Cerebellar nuclear complex (tissue), 1 donor: ENCODE measurements at places on chromosomes 11 and 22.

DNA sequence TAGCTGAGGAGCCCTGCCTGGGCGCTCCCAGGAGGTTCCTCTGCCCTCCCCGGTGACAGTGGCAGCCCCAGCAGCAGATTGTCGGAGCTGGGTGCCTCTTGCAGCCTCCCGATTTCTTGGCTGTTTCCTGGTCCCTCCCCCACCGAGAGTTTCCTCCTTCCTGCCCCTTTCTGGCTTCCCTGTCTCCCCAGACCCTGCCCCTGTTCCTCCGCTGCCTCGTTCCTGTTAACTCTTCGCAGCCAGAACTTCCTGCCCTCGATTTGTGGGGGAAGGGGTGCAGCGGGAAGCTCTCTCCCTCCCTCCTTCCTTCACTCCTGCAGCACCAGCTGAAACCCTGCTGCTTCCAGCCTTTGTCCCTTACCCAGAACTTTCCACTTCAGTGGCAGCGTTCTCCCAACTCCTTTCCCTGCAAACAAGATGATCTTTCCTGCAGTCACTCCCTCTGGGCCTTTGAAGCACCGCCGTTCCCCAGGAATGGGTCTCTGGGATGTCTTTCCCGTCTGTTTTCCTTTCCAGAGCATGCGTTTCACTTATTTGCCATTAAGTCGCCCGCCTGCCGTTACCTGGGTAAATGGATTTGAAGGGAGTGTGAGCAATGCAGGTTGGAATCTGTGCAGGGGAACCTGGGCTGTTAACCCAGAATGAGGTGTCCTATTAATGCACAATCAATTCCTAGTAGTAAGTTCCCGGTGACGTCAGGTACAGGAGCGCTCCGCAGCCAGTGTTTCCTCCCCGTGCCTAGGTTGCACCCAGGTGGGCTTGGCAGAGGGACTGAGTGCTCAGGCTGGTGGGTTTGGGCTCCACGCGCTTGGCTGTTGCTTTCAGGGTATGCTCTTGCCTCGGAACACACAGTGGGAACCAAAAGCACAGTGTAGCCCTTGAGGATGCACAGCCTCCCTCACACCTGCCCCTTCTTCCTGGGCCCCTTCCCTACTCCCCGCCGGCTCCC, 4.3 kb downstream of the GRK2 start:
- DNase-seq: no peak

- no peak for DNase-seq
These were observed 42.3 kb downstream of the C11orf96 start for GRCh38 chr11:43984519-43985385.

GRCh38 chr11:27656806-27657483, 43.3 kb downstream of the BDNF start:
- DNase-seq: no peak

DNA sequence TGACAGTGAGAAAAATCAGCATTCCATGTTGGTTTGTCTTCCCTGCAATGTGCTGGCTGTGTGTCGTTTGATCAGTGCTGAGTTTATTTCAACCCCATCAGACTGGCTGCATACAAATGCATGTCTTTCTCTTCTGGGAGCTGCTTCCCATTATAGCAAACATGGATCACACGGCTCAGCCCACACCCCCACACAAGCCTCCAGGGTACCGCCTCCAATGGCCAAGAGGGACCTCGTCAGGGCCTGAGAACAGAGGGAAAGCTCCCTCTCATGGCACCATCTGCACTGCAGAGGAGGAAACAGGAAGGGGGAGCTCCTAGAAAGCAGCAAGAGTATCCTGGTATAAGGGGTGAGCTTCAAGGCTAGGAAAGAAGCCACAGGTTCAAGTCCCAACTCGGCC, 214.2 kb downstream of the LARGE1 start:
- no peak for DNase-seq

DNA sequence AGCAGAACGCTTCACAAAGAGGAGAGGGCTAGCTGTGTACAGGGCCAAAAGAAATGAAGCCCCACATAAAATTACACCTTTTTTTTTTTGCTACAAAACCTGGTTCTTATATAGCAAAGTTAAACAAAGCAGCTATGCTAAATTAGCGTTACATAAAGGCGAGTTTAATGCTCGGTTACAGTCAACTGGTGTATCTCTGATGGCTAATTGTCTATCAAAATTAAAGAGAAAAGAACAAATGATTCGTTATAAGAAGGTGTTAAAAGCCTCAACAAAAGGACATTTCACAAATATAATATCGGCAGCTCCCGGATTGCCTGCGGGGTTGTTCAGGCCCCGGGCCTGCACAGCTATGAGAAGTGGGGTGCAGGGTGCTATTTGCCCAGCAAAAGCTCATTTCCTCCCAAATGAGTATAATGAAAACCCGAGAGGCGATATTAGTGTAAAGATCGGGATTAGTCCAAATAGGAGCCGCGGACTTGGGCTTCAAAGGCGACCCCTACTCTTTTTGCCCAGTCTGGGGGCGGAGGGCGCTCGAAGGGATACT, 13.3 kb upstream of the PAX6 start:
- no peak for DNase-seq

GRCh38 chr22:48396091-48396784, 1431.4 kb downstream of the BRD1 start:
- DNase-seq: no peak

DNA sequence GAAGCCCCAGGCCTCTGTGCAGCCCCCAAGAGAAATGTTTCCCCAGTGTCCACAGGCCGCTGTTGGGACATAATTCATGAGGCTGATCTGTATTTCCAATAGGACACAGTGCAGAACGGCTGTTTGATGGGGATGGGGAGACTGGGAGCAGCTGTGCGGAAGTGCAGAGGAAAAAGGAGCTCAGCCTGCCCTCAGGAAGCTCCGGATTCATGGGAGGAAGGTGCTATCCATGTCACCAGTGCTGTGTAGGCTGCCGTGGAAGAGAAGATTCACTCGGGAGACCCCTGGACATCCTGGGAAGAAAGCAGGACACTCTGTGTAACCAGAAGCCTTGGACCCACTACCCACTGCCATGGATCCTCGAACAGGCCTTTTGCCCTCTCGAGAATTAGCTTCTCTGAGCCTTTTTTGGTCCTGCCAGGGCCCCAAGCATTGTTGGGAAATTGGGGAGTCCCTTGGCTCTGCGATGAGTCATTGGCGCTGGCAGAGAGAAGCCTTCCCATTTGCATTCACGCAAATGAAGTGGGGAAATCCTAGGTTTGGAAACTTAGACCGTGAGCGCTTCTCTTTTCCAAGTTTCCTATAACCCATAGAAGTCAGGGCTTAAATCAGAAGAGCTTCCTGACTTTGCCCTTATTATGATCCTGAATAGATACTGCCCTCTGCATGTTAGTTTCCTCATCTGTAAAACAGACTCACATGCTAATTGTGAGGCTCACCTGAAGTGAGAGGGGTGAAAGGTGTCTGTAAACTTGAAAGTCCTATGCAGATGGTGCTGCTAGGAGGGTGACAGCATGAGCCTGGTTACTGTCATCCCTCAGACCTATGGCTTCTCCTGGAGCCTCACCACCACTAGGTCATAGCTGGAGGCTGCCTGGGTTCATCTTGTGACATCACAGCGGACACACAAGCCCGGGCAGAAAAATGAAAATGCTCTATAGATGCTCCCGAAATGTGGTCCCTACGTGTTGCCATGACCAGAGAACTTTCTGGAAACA, 229.2 kb upstream of the B3GAT1 start:
- no peak for DNase-seq

- no peak for DNase-seq
These were observed 2.0 kb downstream of the SCARF2 start for GRCh38 chr22:20435436-20436306.

GRCh38 chr22:49052023-49052538, 775.6 kb downstream of the BRD1 start:
- no peak for DNase-seq

GRCh38 chr11:13949876-13950275, 12.6 kb upstream of the SPON1 start:
- no peak for DNase-seq

- no peak for DNase-seq
These were observed 16.1 kb downstream of the POU2AF1 start for GRCh38 chr11:111362887-111363411.

- no peak for DNase-seq
These were observed 149.3 kb upstream of the DDI1 start for GRCh38 chr11:103887001-103887658.

DNA sequence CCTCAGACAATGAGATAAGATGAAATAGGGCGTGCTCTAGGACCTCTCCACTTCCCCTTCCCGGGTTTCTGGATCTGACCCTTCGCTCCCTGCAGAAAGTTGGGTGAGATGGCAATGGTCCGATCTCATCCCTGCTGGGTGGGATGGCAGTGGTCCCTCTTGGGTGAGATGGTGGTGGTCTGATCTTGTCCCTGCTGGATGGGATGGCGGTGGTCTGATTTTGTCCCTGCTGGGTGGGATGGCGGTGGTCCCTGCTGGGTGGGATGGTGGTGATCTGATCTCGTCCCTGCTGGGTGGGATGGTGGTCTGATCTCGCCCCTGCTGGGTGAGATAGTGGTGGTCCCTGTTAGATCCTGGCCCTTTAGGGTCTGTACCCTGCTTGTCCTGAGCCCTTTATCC, 21.3 kb downstream of the ST14 start:
- DNase-seq: no peak

DNA sequence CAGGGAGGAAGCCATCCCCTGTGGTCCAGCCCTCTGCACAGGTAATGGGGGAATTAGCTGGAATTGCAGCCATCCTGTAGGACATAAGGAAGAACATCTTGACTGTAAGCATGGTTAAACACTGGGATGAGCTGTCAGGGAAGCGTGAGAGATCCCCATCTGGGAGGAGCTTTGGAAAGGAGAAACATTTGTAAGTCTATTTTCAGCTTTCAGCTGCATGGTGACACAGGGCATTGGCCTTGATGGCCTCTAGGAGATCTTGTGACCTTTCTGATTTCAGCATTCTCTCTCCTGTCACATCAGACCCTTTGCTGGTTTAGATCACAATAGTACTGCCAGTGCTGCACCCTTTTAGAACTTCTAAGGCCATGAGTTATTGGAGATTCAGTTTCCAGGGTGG, 47.1 kb downstream of the BCR start:
- DNase-seq: no peak

DNA sequence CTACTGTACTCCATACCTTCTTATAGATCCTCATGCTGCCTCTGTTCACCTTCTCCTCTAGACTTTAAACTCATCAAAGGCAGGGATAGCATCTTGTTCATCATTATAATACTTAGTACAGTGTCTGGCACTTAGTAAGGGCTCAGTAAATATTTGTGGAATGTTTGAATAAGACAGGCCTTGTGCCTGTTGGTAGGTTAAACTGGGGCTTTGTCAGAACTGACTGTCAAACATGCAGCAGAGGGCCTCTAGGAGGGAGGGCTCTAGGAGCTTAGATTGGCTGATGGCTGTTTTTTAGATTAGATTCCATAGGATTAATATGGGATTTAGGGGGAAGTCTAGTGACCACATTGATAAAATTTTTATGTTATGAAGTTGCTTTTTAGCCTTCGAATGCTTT, 70.8 kb downstream of the RNF169 start:
- no peak for DNase-seq

- DNase-seq: no peak
These were observed 106.2 kb upstream of the CHORDC1 start for GRCh38 chr11:90329043-90329442.

DNA sequence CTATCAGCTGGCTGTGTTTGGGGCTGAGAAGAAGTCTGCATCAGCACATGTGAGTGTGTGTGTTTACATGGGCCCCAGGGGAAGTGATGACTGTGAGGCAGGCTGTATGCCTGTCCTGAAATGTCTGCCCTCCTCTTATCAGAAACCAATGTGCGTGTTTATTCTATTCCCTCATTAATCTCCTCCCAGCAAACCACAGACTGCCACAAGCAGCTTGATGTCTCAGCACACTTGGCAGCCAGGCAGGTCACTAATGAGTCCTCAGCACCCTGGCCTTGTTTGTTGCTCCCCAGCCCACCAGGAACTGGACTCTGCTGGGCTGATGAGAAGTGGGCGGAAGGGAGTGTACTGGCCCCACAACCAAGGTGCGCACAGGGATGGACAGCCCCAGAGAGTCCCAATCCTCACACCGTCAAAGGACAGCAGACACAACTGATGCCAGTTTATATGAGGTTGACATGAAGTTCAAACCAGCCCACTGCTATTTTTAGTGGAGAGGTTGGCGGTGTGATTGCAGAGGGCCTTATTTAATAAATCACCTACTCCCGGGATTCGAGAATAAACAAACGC, 225.8 kb downstream of the ETS1 start:
- DNase-seq: no peak

GRCh38 chr22:20843501-20843900, 15.1 kb downstream of the PI4KA start:
- DNase-seq: no peak

- no peak for DNase-seq
These were observed 8.8 kb upstream of the LGALS2 start for GRCh38 chr22:37588546-37589215.

- DNase-seq: no peak
These were observed 25.9 kb upstream of the ROBO3 start for GRCh38 chr11:124839128-124839971.

GRCh38 chr11:91173701-91174100, 950.9 kb upstream of the CHORDC1 start:
- no peak for DNase-seq

DNA sequence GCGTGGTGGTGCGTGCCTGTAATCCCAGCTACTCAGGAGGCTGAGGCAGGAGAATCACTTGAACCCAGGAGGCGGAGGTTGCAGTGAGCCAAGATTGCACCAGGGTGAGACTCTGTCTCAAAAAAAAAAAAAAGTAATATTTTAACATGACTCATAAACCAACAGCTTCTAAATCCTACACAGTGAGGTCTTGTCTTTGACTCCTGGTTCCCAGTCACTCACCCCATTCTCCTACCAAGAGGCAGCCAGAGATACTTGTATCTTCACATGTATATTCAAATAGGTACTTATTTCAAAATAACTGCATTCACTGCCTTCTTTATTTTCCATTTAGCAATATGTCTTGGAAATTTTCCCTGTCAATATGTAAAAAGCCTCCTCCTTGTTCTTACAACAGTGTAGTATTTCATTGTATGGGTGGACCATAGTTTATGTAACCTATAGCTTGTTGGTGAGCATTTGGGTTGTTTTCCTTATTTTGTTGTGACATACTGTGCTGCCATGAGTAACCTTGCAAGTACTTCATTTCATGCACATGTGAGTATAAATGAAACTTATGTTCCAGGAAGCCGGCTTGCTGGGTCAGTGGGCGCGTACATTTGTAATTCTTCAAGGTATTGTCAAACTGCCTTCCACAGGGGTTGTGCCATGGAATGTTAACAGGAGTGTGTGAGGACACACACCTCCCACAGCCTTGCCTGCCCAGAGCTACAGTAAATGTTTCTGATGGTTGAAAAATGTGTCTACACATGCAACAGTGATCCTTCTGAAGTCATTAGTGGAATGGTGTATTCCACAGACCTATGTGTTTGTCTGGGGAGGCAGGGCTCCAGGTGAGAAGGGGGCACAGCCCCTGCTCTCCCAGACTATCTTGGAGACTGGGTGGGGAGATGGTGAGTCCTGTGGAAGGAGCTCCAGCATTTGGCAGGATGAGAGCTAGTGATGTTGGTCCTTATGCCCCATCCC, 47.9 kb downstream of the OSBP2 start:
- no peak for DNase-seq

- peak; percentile 43 for DNase-seq
These were observed 48.2 kb downstream of the MORC2 start for GRCh38 chr22:30920407-30920806.

- DNase-seq: no peak
These were observed 206.5 kb upstream of the PDGFD start for GRCh38 chr11:104370478-104370877.

GRCh38 chr11:105489446-105489845, 120.4 kb upstream of the GRIA4 start:
- no peak for DNase-seq
